ENCODE measurements at places on chromosomes 6 and 20.

DNA sequence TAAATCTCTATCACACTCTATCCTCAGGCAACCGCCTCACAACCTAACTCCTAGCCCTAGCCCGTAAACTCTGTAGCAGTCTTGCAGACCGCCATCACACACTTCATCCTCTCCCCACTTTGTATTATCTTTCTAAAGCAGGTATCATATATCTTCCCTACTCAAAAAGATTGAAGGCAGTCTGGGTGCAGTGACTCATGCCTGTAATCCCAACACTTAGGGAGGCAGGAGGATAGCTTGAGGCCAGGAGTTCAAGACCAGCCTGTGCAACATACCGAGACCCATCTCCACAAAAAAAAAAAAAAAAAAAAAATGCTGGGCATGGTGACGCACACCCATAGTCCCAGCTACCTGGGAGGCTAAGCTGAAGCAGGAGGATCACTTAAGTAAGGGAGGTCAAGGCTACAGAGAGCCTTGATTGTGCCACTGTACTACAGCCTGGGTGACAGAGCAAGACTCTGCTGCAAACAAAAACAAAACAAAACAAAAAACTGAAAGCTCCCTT is 22.9 kb downstream of the RANBP9 start:
- no peak for DNase-seq

DNA sequence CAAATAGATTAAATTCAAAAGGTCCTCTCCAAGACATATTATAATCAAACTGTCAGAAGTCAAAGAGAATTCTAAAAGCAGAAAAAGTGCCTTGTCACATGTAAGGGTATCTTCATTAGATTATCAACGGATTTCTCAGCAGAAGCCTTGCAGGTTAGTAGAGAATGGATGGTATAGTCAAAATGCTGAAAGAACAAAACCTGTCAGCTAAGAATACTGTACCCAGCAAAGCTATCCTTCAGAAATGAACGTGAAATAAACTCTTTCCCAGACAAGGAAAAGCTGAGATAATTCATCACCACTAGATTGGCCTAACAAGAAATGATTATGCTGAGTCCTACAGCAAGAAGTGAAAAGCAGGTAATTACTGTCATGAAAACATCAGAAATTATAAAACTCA is 92.9 kb downstream of the STXBP5 start:
- no peak for DNase-seq

- no peak for DNase-seq
Measured at GRCh38 chr6:21611485-21611884, 17.9 kb downstream of the SOX4 start.

DNA sequence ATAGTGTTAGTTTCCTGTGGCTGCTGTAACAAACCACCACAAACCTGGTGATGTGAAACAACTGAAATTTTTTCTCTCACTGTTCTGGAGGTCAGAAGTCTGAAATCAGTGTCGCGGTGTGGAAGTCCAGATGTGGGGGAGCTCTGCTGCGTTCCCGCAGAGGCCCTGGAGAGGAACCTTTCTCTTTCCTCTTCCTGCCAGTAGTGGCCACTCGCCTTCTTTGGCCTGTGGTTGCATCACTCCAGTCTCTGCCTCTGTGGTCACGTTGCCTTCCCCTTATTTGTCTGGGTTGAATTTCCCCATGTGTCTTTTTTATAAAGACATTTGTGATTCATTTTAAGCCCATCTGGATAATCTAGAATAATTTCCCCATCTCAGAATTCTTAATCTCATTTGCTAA is 295.5 kb upstream of the FLRT3 start:
- no peak for DNase-seq

DNA sequence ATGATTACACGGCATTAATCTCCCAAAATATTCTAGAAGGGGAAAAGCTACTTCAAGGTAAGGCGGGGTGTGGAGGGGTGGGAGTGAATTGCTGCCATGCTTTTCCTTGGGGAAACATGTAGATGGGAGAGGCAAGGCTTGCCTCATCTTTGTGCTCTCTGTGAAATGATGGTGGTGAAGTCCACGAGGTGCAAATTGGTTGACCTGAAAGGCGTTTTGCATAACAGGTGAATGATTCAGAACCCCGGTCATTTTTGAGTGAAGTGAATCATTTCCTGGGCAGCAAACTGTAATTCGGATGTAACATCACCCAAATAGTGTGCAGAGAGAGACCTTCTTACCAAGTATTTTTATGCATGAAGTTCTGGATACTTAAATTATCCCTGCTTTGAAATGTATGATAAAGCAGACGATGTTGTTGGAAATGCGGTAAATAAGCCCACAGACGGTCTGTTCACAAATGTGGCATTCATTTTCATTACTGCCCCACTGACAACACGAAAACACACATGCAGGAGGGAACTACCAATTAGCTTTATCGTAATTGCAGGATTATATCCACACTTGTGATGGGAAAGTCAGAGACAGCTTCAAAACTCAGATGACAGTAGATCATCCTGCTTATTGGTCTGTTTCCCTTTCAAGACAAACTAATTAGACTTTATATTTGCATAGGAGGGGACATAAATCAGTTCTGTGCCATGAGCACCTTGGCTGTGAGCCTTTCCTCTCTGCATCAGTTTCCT is 3.0 kb downstream of the CDH4 start:
- DNase-seq: no peak
